Dermis microvascular lymphatic vessel endothelial cell (primary cell): ENCODE measurements at places on chromosomes 5 and 9. TPM values are rescaled to one million over a fixed set of nuclear protein-coding genes. Genes with fewer than 3 reads are reported as not detected.

- no peak for DNase-seq
Measured at GRCh38 chr5:150442699-150443080, 6.8 kb downstream of the RPS14 start.

DNA sequence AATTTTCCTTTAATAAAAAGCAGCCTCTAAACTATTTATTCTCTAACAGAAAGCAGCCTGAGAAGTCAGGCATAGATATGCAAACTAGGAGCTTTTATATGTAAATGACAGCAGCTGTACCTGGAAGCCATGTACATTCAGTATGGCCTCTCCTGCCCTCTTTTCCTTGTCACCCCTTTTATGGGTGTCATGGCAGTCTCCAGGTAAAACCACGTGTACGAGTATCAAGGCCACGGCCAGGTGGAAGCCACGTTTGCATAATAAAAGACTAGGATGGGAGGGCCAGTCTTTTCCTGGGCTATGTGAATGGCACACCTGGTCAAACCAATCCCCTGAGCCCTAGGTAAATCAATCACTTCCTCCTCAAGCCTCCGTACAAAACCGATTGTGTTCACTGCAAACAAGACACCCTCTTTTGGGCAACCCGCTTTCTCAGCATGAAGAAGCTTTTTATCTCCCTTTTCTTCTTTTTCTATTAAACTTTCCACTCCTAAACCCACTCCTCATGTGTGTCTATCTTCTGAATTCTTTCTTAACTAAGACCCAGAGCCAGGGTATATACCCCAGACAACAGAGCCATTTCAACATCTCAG is 419.5 kb upstream of the CTNND2 start:
- no peak for DNase-seq

GRCh38 chr5:132414634-132415378 is 45.3 kb downstream of the SLC22A5 start:
- peak; percentile 75 for DNase-seq

DNA sequence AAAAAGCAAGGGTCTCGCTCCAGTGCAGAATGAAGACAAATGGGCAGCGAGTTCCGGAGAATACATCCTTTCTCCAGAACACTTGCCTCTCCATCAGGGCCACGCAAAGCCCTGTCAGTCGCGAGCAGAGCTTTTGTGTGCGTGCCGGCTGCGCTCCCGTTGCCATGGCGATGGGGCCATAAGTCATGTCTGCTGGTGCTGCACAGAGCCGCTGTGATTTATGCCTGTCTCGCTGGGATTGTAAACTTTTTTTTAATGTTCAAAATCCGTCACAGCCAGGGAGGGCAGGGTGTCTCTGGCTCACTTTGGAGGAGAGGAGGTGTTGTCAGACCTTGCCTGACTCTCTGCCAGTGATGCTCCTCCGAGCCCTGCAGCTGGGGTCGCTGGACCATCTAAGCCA is 272.7 kb downstream of the TRIM32 start:
- no peak for DNase-seq

GRCh38 chr5:91403438-91403837 is 20.3 kb upstream of the ARRDC3 start:
- DNase-seq: no peak

- no peak for DNase-seq
Measured at GRCh38 chr5:44497606-44498005, 108.4 kb upstream of the FGF10 start.

DNA sequence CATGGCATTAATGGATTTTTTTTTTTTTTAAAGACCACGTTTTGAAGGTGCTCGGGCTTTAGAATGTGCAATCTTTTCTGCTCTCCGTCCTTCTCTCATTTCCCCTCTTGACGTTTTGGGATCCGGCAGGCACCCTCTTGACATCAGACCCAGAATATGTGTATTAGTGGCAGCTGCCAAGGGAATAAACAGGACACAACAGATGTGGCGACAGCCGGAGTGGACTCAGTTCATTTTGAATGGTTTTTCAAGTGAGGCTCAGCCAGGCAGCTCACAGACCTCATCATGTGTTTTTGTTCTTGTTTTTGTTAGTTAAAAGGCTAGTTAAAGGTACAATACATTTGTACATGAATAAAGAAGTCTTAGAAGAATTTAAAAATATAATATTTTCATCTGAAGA is 365.0 kb upstream of the SEMA6A start:
- DNase-seq: no peak

DNA sequence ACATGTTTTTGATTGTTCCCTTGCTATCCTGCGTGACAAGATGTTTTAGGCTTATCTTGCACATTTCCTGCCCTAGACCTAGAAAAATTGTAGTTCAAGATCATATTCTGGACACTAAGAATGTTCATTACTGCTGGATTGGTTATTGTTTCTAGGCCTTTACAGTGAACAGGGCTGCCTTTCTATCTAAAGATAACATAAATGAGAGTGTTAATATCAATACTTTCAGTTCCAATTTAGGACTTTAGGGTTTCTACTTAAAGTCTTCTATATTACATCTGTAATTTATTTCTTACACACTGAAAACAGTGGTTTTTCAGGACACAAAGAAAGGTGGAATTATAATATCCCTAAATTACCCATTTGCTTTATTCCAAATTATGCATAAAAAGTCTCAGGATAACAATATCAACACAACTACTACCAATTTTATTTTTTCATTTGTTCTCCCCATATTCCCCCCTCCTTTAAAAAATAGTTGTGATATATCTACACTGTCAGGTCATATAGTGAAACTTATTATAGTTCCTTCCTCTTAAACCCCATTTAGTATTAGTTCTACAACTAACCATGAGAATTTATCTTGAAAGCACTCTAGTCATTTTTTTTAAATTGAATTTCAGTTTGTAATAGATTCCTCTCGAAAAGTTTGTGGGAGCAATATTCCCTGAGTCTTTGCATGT is 293.9 kb upstream of the RIOK2 start:
- DNase-seq: no peak

DNA sequence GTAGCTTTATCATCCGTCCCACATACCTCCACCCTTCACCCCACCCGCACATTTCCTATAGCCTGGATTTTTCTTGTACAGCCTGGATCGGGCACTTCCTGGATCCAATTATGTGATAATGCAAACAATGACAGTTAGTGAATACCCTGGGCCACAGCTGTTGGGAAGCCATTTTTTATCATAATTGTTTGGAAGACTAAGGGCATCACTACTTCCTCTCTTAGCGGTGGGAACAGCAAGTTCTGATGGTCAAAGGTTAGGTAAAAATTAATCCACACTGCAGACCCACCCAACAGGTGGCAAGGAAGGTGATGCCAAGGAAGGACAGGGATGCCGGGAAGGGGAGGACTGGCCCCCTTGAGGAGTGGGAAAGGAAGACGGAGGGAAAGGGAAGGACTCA is 183.7 kb downstream of the SAXO1 start:
- DNase-seq: peak; percentile 26

- DNase-seq: no peak
Measured at GRCh38 chr5:67221487-67222242, 25.1 kb upstream of the CD180 start.

DNA sequence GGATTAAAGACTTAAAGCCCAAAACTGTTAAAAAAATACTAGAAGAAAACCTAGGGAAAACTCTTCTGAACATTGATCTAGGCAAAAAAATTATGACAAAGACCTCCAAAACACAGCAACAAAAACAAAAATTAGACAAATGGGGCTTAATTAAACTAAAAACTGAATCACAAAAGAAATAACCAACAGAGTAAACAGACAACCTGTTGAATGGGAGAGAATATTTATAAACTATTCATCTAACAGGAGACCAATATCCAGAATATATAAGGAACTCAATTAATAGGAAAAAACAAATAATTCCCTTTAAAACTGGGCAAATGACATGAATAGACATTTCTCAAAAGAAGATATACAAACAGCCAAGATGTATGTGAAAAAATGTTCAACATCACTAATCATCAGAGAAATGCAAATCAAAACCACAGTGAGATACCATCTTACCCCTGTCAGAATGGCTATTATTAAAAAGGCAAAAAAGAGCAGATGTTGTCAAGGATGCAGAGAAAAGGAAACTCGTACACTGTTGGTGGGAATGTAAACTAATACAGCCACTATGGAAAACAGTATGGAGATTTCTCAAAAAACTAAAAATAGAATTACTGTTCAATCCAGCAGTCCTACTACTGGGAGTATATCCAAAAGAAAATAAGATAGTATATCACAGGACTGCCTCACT is 50.2 kb upstream of the TLX3 start:
- no peak for DNase-seq

GRCh38 chr9:78121488-78121887 is 89.9 kb upstream of the GNAQ start:
- DNase-seq: peak; percentile 73

The TEX48 gene
- not detected in 2 replicates for total RNA-seq

- DNase-seq: no peak
Measured at GRCh38 chr5:159781626-159782157, 134.6 kb upstream of the ADRA1B start.

The PHF24 gene
- under 0.01 TPM in 1 of 2 replicates, not detected in the other for total RNA-seq

DNA sequence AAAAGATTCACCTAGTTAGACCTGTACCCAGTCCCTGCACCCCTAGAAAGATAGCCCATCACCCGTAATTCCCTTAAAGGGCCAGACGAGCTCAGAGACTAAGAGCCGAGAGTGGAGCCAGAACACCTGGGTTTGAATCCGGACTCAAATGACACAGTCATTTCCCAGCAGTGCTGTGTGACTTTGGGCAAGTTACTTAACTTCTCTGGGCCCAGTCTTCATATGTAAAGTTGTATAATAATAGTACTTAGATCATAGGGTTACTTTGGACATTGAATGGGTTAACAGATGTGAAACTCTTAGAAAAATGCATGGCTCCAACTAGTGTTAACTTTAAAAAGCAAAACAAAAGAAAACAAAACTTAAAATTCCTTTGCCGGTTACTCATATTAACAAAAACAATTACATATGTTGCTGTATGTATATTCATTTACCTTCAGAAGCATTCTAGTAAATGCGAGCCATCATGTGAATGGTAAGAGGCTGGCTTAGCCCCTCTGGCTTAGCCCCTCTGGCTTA is 40.4 kb upstream of the RASGRF2 start:
- no peak for DNase-seq

GRCh38 chr5:139960723-139961383 is 82.2 kb downstream of the NRG2 start:
- no peak for DNase-seq

The CCT5 gene
- total RNA-seq: 495 and 643 TPM in 2 replicates

The PLAC8L1 gene
- not detected in 2 replicates for total RNA-seq

GRCh38 chr9:94150279-94150828 is 66.1 kb downstream of the PTPDC1 start:
- no peak for DNase-seq

DNA sequence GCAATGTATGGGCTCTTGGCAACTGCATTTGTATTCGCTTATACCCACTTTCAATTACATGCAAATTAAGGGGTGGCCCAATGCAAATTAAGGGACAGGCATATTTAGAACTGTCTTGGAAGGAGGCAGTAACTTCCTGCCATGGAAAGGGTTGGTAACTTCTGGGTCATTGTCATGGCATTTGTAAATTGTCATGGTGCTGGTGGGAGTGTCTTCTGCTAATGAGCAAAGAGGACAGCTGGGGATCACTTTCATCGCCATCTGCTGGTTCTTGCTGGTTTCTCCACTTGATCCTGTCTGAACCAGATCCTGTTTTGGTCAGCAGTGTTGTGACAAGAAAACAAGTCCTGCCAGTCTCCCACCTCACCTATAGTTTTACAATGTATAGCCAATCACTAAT is 23.3 kb upstream of the UGT3A2 start:
- peak; percentile 12 for DNase-seq
